Kidney epithelial cell (primary cell): ENCODE measurements at places on chromosomes 13 and 19.

DNA sequence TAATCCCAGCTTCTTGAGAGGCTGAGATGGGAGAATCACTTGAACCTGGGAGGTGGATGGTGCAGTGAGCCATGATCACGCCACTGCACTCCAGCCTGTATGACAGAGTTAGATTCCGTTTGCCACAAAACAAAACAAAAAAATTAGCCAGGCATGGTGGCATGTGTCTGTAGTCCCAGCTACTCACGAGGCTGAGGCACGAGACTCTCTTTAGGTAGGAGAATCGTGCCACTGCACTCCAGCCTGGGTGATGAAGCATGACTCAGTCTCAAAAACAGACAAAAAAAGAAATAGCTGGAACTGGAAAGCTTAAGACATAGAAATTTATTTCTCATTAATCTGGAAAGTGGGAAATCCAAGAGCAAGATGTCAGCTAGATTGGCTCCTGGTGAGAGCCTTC lies 20.2 kb upstream of the ZNF808 start:
- DNase-seq: no peak

GRCh38 chr19:56156768-56157167 lies 15.7 kb downstream of the ZNF444 start:
- no peak for DNase-seq

DNA sequence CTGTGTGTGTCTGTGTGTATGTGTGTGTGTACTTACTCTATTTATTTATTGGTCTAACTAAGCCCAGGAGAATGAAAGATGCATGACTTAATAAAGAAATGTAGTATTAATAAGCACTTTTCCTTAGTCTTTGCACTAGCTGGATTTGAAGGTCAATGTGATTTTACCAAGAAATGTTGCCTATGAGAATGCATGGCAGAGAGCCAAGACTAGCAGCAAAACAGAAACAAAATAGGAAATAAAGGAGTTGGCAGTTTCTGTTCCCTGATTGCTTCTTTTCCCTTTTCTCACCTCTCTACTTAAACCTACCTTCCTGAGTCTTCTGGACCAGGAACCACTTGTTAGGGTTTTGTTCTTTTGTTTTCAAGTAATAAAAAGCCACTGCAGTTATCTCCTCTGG lies 286.1 kb downstream of the KCTD12 start:
- DNase-seq: no peak

GRCh38 chr19:50414864-50415660 lies 3.7 kb upstream of the SPIB start:
- no peak for DNase-seq

GRCh38 chr19:57438925-57439324 lies 3.8 kb downstream of the ZNF749 start:
- DNase-seq: no peak

GRCh38 chr19:38265213-38265861 lies 964 bp downstream of the SPINT2 start:
- no peak for DNase-seq

DNA sequence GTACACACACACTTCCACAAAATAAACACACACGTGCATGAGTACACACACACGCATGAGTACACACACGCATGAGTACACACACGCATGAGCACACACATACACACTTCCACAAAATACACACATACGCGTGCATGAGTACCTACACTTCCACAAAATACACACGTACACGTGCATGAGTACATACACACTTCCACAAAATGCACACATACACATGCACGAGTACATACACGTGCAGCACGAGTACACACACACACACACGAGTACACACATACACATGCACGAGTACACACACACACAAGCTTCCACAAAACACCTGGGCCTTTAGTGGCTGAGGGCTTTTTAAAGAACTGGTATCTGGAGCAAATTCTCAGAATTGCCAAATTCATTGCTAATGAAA lies 619.3 kb downstream of the GPC5 start:
- no peak for DNase-seq

GRCh38 chr13:36710396-36710795 lies 36.6 kb downstream of the SERTM1 start:
- DNase-seq: no peak

DNA sequence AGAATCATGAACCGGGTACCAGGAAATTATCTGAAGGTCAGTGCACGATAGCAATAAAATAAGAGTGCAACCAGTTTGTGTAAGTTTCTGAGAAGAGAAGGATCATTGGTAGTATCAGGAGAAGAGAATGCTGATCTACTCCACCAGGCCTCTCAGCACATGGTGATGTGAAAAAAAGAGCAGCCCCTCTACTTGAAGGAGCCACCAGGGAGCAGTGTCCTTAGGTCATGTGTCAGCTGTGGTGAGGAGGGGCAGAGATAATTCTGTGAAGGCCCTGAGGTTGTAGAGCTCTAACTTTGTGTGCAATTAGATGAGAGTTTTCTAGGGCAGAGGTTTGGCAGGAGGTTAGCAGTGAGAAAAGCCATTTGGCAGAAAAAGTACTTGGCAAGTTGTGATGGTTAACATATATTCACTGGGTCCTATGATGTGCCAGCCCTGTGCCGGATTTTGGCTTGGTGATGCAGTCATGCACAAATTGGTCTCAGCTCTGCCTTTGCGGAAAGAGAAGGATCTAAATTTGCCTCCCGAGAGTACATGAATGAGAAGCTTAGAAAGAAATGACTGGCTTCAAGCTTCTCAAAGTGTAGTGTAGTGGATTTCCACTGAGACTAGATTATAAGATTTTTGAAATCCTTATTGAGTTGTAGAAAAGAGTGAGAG lies 19.2 kb upstream of the ZC3H13 start:
- DNase-seq: no peak

DNA sequence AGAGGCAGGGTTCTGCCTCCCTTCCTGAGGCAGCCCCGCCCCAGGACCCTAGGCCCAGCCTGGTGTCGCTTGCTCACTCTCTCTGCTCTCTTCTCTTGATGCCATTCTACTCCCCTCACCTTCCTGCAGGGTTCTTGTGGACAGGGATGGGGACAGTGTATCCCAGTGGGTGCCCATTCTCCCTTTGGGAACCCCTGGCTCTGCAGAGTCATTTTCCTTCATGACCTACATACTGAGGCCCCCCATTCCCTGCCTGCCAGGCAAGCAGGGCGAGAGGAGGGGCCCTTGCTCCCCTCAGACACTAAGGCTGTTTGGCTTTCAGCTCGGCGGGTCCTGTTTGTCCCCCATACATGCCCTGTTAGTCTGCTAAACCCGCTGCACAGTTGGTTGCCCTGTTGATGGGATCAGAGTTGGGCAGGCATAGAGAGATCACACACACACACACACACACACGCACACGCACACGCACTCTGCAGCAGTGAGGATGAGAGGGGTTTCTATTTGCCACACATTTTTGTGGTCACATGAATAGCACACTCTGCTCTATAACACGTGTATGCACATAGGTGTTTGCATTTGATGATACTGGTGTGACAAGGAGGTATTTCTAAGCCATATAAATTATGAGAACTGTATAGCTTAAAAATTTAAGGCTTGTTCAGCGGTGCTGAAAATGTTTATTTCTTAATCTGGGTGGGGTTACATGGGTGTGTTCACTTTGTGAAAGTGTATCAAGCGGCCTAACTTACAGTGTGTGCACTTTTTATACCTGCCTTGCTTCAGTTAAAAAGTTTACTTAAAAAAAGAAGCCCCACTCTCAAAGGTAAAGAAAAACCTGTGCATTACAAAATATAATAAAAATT lies 20.3 kb downstream of the NFIX start:
- no peak for DNase-seq

- no peak for DNase-seq
Measured at GRCh38 chr13:45104261-45104660, 16.0 kb upstream of the GTF2F2 start.

DNA sequence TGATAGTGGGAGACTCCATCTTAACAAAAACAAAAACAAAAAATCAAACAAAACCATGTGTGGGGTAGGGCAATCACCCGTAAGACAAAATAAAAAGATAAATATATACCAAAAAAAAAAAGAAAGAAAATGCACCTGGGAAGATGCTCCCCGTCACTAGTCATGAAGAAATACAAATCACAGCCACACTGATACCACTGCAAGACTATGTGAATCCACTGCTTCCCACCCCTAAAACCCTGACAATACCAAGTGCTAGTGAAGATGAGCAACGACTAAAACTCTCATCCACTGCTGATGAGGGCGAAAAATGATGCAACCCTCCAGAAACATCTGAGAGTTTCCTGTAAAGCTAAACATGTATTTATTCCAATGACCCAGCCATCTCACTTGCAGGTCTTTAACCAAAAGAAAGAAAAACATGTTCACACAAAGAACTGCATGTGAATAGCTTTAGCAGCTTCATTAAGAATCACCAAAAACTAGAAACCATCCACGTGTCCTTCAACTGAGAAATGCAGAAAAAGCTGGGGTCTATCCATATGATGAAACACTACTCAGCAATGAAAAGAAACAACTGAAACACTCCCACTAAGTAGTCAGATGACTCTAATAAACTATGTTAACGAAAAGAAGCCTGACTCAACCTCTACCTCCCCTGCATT lies 31.7 kb downstream of the BRD4 start:
- DNase-seq: no peak

- no peak for DNase-seq
Measured at GRCh38 chr13:99265821-99266426, 7.7 kb upstream of the GPR18 start.

DNA sequence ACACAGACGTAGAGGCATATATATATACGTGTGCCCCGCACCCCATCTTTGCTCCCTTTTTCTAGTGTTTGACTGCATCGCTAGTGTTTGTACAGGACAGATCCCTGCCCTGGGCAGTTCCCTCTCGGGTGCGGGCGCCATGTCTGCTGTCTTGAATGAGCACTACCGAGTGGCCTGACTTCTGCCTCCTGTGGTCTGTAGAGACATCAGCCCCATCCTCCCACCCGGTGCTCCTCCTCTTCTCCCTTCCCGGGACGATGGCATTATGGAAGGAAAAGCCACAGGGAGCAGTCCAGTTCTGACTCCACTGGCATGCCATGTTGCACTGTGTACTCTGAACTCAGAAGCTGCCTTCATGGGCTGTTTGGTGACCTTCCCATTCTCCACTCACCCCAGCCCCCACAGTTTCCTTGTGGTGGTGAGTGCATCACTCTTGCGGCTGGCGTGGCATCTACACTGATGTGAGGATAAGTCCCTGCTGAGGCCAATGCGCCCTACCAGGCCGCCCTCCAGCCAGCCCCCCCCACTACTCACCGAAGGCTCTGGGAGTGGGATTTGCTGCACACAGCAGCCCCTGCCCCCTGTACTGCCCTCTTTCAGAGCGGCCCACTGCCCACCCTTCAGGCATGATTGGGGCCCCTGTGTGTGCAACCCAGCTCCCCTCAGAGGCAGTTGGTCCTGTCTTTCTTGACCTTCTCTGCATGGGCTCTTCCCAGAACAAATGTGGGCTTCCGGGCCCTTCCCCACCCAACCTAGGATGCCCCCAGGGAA lies 25.2 kb downstream of the TDRD12 start:
- DNase-seq: no peak

DNA sequence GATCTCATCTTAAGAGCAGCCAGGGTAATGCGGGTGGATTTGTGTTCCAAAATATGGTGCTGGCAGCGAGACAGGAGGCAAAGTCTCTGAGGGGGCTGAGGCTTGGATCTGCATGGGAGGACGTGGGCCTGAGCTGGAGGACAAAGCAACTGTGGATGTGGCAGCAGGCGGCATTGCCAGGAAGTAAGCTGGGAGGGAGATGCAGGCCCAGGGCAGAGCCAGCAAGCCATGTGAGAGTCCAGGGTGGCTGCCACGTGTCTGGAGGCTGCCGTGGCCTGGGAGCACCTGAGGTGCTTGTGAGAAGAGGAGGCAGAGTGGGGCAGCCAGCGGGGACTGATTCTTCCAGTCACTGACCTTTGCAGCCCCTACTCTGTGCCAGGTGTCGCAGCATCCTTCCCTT lies 52.0 kb downstream of the DPF1 start:
- no peak for DNase-seq

DNA sequence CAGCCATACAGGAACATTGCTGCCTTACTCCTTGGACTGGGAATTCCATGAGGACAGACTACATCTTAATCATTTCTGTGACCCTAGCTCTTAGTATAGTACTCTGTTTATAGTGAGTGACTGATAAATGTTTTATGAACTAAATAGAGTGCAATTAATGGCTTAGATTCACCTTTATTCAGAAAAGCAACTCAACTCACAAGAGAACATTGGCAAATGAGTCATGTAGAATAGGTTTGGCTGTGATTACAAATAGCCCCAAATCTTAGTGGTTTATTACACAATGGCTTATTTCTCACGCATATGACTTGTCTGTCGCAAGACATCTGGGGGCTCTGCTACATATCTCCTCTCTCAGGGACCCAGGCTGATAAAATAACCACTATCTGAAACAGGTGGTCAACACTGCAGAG lies 121.6 kb upstream of the KL start:
- DNase-seq: no peak

DNA sequence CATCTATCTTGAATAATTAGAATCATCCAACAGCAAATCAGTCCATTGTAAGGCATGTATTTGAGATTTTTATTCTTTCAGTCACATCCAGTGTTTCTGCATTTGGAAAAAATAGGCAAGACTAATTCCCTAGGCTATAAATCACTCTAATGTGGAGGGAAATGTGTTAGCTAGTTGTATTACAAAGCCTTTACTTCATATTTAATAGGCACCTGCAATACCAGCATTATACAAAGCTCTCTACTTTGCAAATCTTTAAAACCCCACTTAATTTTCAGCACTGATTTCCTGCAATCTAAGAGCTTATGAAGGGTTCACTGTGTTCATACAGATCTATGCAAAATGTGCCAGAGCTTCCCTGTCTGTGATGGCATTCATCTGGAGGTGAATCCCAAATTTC lies 12.3 kb downstream of the PCDH9 start:
- no peak for DNase-seq

GRCh38 chr19:50536662-50537305 lies 23.1 kb upstream of the ASPDH start:
- no peak for DNase-seq

DNA sequence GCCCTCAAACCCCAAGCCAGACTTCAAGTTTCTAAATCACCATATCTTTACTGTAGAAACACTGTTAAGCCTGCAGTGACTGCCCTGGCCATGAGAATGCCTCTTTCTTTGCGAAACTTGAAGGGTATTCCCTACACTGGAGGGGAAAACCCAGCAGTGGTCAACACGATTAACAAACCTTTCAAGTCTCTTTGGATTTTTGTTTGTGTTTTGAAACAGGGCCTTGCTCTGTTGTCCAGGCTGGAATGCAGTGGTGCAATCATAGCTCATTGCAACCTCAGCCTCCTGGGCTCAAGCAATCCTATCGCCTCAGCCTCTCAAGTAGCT lies 17.4 kb upstream of the POMP start:
- DNase-seq: no peak

GRCh38 chr19:29145756-29146155 lies 67.2 kb downstream of the UQCRFS1 start:
- no peak for DNase-seq

GRCh38 chr13:74919914-74920313 lies 562.1 kb downstream of the TBC1D4 start:
- no peak for DNase-seq

- no peak for DNase-seq
Measured at GRCh38 chr19:54541712-54542111, 31.9 kb upstream of the LILRA2 start.

DNA sequence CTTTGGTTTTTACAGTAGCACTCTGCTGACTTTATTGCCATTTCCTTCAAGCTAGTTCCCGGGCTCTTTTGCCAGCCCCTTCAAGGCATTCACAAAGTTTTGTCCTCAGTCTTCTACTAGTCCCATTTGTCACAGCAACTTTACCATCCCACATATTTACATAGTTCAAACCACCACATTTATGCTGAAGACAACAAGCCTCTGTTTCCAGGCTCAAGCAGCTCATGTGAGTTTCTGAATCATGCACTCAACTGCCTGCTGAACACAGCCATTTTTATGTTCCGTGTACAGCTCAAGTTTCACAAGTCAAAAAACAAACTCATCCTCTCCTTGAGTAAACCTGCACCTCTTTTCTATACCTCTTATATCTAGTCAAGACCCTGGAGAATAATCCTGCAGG lies 977.0 kb upstream of the SLC10A2 start:
- DNase-seq: no peak
